Stimulated activated CD4-positive, alpha-beta T cell treated with anti-CD3 and anti-CD28 coated beads, Interleukin-1b, Interleukin-23, amount 100 ng/mL, for 4 hours (primary cell): ENCODE measurements at places on chromosomes 2 and 18.

DNA sequence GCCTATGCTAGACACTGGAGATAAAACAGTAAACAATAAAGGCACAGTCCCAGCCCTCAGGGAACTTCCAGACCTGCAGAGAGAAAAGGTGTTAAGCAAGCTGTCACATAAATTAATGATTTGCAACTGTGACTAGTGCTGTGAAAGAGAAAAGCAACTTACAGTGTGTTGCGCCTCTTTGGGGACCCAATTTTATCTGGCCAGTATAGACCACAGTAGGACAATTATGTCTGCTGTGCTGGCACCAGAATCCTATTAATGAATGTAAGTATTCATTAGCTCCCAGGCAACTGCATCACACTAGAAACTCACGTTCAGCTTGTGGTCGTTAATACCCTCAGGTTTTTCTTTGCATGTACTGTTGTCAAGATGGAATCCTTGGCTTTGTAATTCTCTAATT is 55.3 kb upstream of the CHST9 start:
- DNase-seq, result no peak

DNA sequence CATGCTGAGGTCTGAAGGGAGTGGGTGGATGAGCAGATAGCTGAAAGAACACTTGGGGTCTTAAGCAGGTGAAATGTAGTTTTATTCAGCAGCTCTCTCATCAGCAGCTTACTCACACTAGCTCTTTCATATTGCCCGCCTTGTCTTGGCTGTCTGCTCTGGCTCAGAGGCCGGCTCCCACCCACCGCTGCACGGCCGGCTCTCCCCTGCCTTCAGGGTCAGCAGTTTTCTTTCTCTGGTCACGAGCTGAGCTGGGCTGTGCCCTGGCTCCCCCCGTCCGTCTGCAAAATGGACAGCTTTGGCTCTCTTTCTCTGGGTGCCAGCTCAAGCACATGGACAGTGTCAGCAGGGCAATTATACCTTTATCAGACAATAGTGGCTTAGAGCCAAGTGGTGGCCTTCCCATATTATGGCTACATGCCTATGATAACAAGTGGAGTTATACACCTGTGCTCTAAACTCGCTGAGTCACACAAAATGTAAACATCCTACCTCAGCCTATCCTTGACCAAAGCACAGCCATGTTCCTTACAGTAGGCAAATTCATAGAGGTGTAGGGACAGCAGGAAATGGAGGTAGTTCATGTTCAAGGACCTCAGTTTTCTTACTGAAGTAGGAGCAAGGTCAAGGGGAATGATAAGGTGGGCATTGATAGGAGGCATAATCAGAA is 224.8 kb downstream of the SOCS6 start:
- DNase-seq, result no peak

DNA sequence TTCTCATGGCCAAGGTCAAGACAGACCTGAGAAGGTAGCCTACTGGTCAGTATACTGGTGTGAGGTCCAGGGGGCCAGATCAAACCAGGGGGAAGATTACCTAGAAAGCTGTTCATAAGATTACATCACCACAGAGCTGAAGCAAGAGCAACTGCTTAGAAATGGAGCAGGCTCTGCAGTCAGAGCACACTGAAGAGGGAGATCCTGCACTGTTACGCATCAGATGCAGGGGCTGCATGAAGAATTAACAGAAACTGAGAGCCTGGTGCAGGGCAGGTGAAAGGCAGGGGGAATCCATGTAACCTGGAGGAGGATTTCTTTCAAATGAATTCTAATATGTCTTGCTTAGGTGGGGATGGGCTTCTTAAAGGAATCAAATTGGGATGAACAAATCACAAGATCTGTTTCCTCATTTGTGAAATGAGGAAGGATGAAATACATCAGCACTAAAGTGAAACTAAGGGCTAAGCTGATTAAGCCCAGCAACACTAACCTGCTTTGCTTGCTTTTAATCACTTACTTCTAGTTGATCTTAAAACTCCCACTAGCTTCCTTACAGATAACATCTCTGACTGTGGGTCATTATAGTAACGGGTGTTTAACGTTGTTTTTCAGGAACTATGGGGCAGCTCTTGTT is 74.3 kb upstream of the ADAM23 start:
- no peak for DNase-seq

GRCh38 chr2:29016504-29016903 is 35.4 kb downstream of the TOGARAM2 start:
- no peak for DNase-seq

GRCh38 chr2:234957834-234958135 is 6.0 kb downstream of the SH3BP4 start:
- DNase-seq, result no peak

DNA sequence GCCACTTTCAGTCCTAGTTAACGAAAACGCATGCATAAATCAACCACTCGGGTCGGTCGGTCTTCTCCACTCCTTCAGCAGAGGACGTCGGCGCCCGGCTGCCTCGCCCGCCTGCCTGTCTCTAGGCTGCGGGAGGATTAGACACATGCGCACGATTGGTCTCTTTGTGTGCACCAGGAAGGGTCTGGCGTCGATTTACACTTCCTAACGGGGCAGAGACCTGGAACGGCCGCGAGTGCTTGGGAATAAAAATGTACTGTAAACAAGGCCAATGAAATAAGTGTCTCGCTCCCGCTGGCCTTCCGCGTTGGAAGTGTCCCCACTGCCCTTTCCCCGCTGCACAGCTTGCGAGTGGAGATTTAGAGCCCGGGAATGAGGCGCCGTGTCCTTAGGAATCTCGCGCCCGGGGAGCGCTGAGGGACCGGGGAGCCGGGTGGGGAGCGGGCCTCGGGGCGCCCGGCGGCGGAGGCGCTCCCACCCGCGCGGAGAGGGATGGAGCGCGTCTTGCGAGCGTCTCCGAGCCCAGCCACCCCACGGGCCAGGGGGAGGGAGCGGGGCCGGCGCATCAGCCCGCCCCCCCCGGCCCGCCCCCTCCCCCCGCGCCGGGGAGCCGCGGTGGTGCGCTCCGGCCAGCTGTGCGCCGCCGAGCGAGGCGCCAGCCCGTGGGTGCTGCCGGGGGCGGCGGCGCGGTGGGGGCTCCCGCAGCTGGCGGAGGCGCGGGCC is at the start of gene DOK6:
Gene DOK6 (plus strand): TSS at position 636 of the 723 bp plus-strand sequence.
- no peak for DNase-seq

- DNase-seq, result no peak
These were observed 388.6 kb upstream of the TNP1 start for GRCh38 chr2:217248312-217248935.

GRCh38 chr18:13236411-13236810 is 17.9 kb downstream of the LDLRAD4 start:
- no peak for DNase-seq

DNA sequence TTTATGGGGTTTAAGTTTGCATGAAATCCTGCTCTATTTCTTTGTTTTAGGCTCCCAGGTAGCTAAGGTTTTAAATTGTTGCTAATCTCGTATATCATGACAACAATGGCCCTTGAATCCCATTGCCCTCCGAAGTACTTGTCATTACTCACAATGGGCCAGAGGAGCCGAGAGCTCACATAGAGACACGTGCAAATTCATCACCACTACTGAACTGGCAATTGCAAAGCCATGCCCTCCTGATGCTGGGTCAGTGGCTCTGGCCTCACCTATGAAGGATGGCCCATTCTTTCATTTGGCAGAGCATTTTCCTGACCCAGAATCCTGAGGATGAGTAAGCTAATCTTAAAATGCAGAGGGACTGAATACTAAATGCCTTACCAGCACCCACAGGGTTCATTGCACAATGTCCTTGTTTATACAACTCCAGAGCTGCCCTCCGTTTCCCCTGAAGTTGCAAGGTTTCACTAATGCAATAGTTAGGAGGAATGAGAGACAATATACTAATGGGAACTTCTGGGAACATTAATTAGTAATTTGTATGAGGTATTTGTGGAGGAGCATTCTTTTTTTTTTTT is 71.6 kb upstream of the GAREM1 start:
- no peak for DNase-seq

DNA sequence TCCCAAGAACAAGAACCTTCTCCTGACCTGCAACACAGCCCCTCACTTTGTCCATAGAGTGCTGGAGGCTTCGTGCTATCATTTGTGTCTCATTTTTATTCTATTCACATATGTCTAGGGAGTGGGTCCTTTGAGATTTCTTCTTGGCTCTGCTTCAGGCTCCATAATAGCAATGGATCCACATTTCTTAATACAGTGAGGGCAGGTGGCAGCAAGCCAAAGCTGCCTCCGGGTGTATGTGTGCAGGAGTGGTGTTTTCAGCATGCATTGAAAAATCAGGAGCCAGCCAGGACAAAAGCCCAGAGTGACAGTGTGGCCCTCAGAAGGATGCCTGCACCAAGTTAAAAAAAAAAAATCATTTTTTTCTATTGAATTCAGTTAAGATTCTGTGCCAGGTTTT is 115.1 kb upstream of the PELI1 start:
- no peak for DNase-seq
